ENCODE measurements at places on chromosomes 7 and 10.

GRCh38 chr7:13852281-13852968, 137.0 kb downstream of the ETV1 start:
- peak; percentile 34 for DNase-seq

DNA sequence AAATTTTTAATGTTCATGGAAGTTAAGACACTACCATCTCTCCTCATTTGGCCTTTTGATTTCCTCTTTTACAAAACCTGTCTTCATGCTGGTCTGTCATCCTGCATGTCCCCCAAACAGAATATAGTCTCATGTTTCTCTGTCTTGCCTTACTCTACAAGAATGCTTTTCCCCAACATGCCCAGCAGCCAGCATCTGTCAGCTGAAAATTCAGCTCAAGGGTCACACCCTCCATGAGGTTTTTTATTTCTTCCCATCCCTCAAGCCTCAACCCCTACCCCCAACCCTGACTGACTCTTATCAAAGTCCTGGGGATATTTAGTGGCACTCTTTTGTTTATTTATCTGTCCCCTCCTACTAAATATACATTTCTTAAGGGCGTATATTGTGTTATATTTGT, 202.0 kb downstream of the ANK3 start:
- DNase-seq = no peak

GRCh38 chr10:22491480-22491879, 146.2 kb downstream of the SPAG6 start:
- no peak for DNase-seq

GRCh38 chr10:118807512-118808305, 52.9 kb upstream of the CACUL1 start:
- no peak for DNase-seq

DNA sequence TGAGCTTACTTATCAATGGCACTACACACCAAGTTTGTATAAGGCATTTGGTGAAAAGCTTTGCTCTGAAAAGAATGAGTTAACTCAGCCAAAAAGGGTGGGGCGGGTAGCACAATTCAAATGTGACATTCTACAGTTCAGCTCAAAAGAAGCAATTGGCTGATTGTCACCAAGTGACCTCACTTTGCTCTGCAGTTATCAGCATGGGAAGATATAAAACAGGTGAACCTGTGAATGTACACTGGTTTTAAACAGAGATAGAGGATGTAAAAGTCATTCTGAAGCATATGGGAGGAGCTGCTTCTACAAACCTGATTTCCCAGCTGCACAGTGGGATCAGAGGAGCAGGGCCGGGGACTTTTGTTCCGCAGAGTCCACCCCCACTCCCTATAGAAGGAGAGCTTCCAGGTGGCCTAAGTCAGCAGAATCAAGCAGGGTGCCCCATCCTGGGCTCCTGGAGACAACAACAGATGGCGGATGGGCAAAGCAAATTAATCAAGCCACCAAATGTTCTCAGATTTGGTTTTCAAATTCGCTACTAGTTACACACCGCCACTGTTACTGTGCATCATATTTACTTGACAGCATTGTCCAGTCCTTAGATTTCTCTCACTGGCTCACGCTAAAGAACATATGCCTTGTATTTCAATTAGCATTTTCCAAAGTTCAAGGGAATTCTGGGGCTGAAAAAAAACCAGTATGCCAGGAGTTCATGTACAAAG, 27.5 kb upstream of the NPVF start:
- no peak for DNase-seq

- DNase-seq = no peak
Observed at GRCh38 chr10:16423599-16423998, 13.2 kb upstream of the PTER start.
